Stimulated activated CD8-positive, alpha-beta memory T cell treated with anti-CD3 and anti-CD28 coated beads, Interleukin-7, amount 100 ng/mL, for 1 hour (primary cell): ENCODE measurements at places on chromosomes 16 and 17.

DNA sequence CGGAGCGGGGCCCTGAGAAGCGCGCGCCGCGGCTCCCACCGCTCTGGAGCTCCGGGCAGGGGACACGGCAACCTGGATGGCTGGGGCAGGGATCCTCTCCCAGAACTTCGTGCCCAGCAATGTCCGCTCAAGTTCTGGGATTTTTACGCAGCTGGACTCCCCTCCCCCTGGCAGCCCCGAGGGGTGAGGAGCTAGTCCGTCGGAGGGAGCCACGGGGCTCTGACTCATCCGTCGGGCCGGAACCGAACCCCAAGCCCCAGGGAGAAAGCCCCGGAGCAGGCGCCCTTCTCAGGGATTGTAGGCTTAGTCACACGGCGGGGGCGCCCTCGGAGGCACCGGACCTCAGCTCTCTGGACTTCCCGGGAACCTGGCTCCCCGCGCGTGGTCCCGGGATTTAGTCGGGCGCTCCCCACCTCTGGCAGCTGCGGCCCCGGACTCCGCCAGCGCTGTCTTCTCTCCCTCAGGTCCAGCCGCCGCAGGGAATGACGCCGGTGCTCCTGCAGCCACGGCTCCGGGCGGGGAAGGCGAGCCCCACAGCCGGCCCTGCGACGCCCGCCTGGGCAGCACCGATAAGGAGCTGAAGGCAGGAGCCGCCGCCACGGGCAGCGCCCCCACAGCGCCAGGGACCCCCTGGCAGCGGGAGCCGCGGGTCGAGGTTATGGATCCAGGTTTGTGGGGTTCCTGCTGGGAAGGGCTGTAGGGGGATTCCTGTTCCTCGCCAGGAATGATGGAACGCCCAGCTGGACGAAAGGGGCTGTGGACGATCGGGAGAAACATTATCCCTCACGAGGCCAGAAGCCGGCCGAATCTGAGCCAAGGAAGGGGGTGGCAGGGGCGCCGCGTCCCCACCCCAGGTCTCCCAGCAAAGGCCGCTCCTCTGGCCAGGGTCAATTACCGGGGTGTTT is 830 bp downstream of the SPHK1 start:
- DNase-seq, result no peak

GRCh38 chr17:39674702-39675389 is 6.6 kb downstream of the PNMT start:
- DNase-seq, result no peak

DNA sequence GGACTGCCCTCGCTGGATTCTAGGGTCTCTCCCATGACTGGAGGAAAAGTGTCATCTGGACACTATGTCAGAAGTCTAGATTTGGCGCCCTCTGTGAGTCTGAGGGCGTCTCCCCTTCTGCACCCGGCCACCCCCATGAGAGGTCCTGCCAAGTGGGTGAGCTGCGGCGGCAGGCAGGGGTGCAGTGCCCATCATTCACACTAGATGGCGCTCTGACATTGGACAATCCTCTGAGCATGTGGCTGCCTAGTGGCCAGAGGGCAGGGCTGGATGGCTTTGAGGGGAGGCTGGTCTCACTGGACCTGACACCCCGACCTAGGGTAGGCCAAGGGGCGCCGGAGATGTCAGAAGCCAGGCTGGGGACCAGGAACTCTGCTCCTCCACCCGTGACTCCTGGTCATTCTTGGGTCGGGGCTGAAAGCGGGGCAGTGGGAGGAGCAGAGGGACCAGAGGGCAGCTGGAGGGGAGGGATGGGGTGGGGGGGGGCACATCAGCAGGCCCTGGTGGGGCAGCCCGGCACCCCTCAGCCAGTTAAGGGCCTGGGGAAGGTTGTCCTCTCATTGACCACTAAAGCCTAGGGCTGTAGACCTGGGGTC is 28.0 kb downstream of the MRM1 start:
- DNase-seq, result peak; percentile 62

DNA sequence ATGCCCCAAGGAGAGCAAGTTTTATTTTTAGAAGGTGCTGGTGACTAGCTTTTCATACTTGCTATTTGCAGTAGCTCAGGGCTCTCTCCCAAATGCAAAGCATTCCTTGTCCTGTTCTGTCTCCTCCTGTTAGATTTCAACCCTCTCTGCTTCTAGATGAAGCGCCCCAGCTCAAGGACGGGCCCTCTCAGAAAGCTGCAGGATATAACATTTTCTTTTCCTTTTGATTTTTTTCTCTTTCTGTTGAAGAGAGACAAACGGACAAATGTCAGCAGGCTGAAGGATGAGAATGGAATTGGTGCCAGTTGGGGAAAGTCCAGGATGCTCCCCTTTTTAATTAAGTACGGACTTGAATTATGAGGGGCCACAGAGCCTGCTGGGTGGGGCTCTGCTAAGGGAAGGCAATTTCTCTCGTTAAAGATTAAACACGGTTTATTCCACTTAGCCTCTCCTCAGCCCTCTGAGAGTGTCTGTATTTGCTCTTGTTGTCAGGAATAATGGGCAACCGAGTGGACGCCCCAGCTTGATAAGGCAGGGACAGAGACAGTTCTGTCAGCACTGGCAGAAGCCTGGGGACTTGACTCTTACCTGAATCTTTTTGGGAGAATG is 6.2 kb upstream of the ETV4 start:
- DNase-seq, result no peak

DNA sequence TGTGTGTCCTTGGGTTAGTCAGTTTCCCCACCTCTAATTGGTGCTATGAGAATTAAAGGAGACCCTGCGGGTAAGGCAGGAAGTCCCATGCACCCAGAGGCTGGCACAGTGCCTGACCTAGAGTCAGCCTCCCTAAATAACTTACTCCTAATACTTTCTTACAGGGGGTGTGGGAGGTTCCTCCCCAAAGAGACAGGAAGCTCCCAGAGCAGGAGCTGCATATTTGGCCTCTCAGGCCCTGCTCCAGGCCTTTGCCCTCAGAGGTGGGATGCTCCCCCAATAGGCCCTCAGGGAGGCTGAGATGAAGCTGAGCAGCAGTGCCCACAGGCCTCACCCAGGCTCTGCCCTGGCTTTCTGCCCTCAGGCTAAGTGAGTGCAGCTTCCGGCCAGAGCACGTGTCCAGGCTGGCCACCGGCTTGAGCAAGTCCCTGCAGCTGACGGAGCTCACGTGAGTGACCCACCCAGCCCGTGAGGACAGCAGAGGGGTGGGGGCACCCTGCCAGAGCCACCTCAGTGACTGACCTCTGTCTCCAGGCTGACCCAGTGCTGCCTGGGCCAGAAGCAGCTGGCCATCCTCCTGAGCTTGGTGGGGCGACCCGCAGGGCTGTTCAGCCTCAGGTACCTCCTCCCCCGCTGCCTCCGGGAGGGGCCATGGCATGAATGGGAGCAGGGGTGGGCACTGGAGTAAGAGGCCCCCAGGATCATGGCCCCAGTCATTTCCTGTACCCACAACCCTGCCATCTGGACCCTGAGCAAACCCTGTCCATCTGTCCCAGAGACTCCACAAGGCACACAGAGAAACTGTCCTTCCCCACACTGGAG is 31.1 kb upstream of the CPNE2 start:
- DNase-seq, result no peak

- DNase-seq, result no peak
These were observed 5.4 kb downstream of the SPATA2L start for GRCh38 chr16:89695875-89696669.

DNA sequence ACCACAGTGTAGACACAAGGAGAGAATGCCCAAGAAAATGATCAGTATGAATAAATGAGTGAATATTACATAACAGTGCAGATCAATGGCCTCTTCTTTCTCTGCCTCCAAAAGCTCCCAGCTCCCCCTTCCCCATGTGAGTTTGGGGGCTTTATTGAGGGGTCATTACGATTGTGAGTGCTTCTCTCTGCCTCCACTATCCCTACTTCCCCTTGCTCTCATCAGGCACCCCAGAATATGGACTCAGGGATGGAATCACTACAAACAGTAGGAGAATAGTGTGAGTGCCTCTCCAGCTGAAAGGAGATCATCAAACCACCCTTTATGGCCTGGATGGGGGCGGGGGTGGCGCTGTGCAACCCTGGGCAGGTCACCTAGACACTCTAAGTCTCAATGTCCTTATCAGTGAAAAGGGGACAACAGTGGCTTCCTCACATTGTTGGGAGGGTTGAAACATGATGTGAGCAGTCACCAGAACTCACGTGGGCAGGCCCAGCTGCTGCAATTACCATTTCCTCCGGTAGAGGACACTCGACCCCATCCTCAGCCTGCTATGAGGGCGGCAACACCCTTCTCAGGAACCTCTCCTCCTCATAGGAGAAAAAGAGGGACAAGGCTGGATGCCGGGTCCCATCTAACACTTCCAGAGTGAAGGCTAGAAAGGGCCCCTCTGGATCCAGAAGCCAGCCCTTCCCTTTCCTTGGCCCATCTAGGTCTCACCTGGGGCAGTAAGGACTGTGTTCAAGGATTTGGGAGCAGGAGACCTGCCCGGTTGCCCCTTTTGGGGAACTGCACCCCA is 2.1 kb upstream of the EPOP start:
- peak; percentile 59 for DNase-seq

DNA sequence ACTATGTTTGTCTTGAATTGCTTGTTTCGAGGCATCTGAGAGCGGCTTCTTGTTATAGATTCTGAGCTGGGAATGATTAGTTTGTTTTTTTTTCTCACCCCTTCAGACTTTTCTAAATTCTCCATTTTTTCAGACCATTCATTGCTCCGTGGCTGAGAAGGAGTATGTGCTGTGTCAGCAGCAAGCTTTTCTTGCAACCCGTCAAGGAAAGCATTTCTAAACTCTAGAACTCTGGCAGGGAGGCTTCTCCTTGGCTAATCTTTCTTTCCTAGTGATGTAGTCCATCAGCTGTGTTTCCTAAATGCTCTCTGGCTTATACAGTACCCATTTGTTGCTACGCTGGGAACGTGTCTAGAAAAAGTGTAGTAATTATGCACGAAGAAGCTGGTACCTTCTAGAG is 133.5 kb downstream of the FTO start:
- DNase-seq, result no peak

GRCh38 chr17:80817321-80817845 is 174.3 kb upstream of the CHMP6 start:
- DNase-seq, result no peak

DNA sequence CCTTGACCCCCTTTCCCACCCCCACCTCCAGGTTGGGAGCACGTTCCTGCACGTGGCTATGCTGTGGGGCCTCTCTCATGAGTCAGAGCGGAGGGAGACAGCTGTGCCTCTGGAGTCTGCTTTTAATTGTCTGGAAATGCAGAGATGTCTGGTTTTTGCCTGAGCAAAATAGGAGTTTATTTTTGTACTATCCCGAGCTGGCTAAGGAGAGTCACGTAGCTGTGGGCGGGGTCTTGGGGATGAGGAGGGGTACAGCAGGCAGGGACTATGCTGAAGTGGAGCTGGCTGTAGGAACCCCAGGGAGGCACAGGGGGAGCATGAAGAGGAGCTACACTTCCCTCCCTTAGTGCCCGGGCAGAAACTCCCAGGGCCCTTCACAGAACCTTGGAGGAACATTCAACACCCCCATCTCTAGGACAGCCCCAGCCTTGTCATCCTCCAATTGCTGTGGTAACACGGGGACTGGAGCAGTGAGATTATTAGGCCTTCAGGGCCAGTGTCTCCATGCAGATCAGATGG is 44.7 kb upstream of the LGALS9 start:
- no peak for DNase-seq

DNA sequence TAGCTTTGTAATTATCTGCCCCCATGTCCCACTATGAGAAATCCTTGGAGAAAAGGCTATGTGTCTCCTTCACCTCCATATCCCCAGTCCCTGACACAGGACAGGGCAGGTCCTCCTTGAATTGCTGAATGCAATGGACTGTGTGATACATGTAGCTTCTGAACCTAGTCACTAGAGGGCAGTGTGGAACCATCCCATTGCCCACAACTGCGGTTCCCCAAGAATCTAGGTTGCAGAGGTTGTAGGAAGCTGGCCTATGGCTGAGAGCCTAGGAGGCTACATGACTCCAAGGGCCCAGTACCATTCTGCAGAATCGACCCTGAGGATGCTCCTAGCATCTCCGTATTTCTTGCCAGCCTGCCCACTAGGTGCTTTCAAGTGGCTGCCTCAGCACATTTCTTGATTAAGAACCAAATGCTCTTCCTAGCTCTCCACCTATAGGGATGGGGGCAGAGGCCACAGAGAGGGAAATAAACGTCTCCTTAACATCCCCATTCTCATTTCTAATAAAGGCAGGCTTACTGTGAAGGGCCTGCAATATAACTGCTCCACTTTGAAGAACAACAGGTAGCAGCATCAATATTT is 394.0 kb downstream of the CA10 start:
- no peak for DNase-seq

- no peak for DNase-seq
These were observed 39.1 kb upstream of the TOM1L1 start for GRCh38 chr17:54861471-54861983.

DNA sequence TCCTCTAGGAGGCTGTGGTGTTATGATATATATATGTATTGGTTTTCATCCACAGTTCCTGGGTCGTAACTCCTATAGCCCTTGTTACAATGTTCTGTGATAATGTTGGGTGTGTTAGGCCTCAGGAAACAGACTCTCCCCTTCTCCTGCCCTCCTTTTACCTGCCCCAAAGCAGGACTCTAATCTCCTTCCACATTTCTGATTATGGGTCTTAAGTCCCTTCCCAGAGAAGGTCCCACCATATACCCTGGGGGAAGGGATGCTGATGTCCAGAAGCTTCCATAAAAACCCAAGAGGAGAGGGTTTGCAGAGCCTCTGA is 450 bp upstream of the C1QBP start:
- no peak for DNase-seq

GRCh38 chr17:71170070-71170469 is 950.8 kb upstream of the SOX9 start:
- DNase-seq, result no peak

GRCh38 chr16:77963185-77964044 is 58.9 kb upstream of the CLEC3A start:
- DNase-seq, result no peak

GRCh38 chr17:71063127-71063526 is 893.8 kb downstream of the KCNJ2 start:
- no peak for DNase-seq

- DNase-seq, result no peak
These were observed 6.5 kb upstream of the KLHL36 start for GRCh38 chr16:84641643-84642358.

DNA sequence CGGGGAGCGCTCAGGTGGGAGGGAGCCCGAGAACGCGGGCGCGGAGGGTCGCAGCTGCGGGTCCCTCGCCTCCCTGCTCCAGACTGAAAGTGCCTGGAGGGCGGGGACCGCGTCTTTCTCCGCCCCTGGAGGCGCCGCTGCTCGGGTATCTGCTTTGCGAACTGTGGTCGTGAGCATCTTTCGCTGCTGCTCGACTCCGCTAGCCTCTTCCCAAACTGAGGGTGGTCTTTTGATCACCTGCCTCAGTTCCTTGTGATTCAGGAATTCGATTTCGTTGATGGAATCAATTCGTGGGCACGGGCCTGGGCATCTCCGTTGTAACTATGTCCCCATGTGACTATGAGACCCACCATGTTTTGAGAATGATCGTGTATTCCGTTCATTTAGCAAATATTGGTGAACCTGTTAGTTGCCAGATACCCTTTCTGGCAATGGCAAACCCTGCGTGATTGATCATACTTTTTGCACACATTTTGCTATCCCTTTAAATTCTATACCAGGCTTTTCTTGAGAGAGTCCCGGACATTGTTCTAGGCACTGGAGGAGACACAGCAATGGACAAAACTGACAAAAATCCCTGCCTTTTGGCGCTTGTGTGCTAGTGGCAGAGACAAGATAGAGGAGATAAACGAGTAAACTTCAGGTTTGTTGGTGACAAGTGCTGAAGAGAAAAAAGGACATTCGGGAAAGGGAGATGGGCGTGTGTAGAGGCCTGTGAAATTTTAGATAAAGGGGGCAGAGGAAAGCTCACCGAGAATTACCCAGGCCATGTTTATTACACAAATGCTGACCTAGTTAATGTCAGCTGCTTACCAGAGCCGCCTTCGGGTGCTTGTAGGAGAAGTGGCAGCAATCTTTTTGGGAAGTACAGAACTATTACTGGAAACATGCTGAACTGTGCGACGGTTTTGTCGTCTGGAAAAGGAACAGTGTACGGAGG is 948 bp downstream of the UTP18 start:
- no peak for DNase-seq
